ENCODE measurements at places on chromosomes 4 and X. TPM values are rescaled to one million over a fixed set of nuclear protein-coding genes. Genes with fewer than 3 reads are reported as not detected.

- H3K27me3 ChIP-seq: no peaks in the 10 kb centered on the region
- no peak overlapping the region for H3K4me3 ChIP-seq
- DNase-seq: no peak
- no peaks in the 10 kb centered on the region for H3K36me3 ChIP-seq
- no peaks in the 10 kb centered on the region for H3K4me1 ChIP-seq
These were observed 1662.8 kb upstream of the ADGRL3 start for GRCh38 chr4:59537246-59537886.

The ADRA2C gene
- total RNA-seq: 28.1 TPM

DNA sequence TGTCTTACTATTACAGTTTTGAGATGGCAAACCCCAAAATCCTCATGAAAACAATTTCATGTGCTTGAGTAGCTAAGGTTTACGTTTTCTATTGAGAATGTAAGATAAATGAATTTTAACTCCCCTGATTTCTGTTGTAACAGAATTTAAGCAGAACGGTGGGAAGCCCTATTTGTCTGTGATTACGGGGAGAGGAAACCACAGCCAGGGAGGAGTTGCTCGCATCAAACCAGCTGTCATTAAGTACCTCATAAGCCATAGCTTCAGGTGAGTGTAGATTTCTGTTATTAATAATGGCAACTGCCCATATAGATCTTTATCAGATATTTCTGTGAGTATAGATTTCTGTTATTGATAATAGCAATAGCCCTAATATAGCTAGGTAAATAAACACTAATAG lies 44.2 kb upstream of the RHOH start:
- H3K4me1 ChIP-seq: no peaks in the 10 kb centered on the region
- DNase-seq: no peak
- no peak overlapping the region for H3K4me3 ChIP-seq
- H3K27me3 ChIP-seq: no peaks in the 10 kb centered on the region

The ANTXR2 gene
- 6.3 TPM for total RNA-seq

GRCh38 chr4:155426953-155427352 lies 50.2 kb upstream of the MAP9 start:
- no peaks in the 10 kb centered on the region for H3K27me3 ChIP-seq
- H3K27ac ChIP-seq: no peak overlapping the region
- peaks cover 2% of the 10 kb centered on the region for H3K4me1 ChIP-seq
- no peak overlapping the region for H3K4me3 ChIP-seq

The SLC2A9 gene
- 2.2 TPM for total RNA-seq

The PABPC5 gene
- not detected for total RNA-seq

- H3K4me1 ChIP-seq: no peaks in the 10 kb centered on the region
- H3K36me3 ChIP-seq: no peaks in the 10 kb centered on the region
- no peak for DNase-seq
These were observed 69.6 kb upstream of the RASGEF1B start for GRCh38 chr4:81541161-81541945.

The CXCL3 gene
- 1.9 TPM for total RNA-seq

GRCh38 chr4:41815473-41815872 lies 66.9 kb upstream of the PHOX2B start:
- no peaks in the 10 kb centered on the region for H3K36me3 ChIP-seq
- no peak for DNase-seq
- peaks cover 38% of the 10 kb centered on the region for H3K27me3 ChIP-seq
- H3K4me3 ChIP-seq: no peak overlapping the region
- H3K27ac ChIP-seq: no peak overlapping the region

DNA sequence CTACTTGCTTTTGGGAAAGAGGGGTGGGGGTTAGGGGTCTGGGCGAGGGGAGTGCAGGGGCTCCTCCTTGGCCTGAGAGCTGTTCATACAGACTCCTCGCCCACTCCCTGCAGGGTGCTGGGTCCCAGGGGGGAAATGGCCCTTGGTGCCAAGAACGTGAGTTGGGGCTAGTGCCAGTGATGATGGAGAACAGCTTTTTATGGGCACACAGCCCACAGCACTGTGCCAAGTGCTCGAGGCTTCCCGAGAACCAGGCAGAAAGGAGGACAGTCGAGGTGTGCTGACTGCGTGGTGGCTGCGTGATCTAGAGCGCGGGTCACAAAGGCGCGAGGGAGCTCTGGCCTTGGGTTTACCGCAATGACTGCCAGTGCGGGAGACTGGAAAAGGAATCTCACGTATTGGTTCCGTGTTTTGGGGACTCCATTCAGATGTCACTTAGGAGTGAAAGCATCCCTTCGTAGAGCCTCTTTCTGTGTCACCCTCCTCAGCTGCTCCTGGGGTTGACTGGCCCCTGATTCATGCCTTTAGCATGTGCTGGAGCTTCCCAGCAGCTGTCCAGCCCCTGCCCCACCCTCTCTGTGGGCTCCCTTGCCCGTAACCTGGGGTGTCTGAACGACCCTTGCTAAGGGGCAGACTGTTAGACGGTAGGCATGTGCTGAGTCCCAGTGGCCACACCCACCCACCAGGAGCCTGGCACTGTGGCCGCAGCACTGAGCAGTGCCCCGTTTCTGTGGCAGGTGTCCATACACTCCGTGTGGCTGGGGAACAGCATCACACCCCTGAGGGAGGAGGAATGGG lies 20.9 kb upstream of the MSANTD1 start:
- no peak overlapping the region for H3K27ac ChIP-seq
- no peaks in the 10 kb centered on the region for H3K4me1 ChIP-seq
- peaks cover 22% of the 10 kb centered on the region for H3K36me3 ChIP-seq
- DNase-seq: no peak
- H3K27me3 ChIP-seq: no peaks in the 10 kb centered on the region

The GLRB gene
- total RNA-seq: not detected

DNA sequence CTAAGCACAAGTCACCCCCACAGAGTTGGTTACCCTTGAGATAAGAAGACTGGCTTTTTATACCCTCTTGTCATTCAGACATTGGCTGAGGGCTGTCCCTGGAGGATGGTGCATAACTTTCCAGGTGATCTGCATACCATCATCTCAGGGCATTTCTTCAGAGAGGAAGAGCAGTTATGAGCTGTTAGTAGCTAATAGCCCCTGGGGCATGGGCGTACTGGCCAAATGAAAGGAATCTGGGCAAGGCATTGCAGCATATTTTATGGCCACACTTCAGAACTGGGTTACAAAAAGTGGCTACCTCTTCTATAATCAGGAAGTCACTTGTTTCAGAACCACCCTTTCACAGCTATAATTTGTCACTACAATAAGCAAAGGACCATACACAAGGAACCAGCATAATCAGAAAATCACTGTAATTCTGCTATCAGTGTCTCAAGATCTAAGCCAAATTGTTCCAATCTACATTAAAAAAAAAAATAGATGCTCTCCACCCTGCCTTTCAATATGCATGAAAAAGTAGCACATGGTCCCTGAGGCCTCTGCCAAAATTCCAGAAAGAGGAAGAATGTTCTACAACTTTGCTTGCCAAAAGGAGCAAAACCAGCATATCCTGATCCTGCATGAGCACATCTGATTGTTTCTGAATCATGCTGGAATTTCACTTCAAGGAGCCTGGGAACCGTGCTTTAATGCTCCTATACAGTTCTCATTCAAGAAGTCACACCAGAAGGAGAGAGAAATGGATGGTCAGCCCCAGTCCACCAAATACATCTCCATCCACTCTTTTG lies 92.0 kb downstream of the TMEM144 start:
- no peaks in the 10 kb centered on the region for H3K27me3 ChIP-seq
- DNase-seq: no peak
- H3K36me3 ChIP-seq: no peaks in the 10 kb centered on the region
- H3K4me1 ChIP-seq: no peaks in the 10 kb centered on the region
- H3K27ac ChIP-seq: no peak overlapping the region
- H3K4me3 ChIP-seq: no peak overlapping the region

- DNase-seq: no peak
- no peaks in the 10 kb centered on the region for H3K4me1 ChIP-seq
- no peak overlapping the region for H3K27ac ChIP-seq
- no peaks in the 10 kb centered on the region for H3K36me3 ChIP-seq
These were observed 65.5 kb downstream of the GLRA3 start for GRCh38 chr4:174763454-174764104.

GRCh38 chrX:13755254-13755653 lies 20.7 kb downstream of the OFD1 start:
- H3K36me3 ChIP-seq: no peaks in the 10 kb centered on the region
- H3K27me3 ChIP-seq: no peaks in the 10 kb centered on the region
- no peak overlapping the region for H3K27ac ChIP-seq
- DNase-seq: no peak

The NXF2B gene
- total RNA-seq: not detected

The ARMCX1 gene
- 0.15 TPM for total RNA-seq

The KIT gene
- total RNA-seq: not detected

DNA sequence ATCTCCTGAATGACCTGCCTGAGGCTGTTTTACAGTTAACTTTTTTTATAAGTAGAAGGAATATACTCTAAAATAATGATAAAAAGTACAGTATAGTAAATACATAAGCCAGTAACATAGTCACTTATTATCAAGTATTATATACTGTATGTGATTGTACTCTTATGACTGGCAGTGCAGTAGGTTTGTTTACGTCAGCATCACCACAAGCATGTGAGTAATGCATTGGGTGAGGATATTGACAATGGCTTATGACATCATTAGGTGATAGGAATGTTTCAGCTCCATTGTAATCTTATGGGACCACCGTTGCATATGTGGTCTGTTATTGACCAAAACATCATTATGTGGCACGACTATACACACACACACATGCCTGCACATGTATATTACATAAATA lies 20.5 kb downstream of the NUDT9 start:
- no peaks in the 10 kb centered on the region for H3K4me1 ChIP-seq
- no peak for DNase-seq
- no peaks in the 10 kb centered on the region for H3K27me3 ChIP-seq
- H3K27ac ChIP-seq: no peak overlapping the region
- H3K4me3 ChIP-seq: no peak overlapping the region
- H3K36me3 ChIP-seq: peaks cover 8% of the 10 kb centered on the region

- no peaks in the 10 kb centered on the region for H3K4me1 ChIP-seq
- DNase-seq: no peak
- no peak overlapping the region for H3K27ac ChIP-seq
- H3K36me3 ChIP-seq: no peaks in the 10 kb centered on the region
These were observed 295.2 kb upstream of the IGFBP7 start for GRCh38 chr4:57405359-57405758.

DNA sequence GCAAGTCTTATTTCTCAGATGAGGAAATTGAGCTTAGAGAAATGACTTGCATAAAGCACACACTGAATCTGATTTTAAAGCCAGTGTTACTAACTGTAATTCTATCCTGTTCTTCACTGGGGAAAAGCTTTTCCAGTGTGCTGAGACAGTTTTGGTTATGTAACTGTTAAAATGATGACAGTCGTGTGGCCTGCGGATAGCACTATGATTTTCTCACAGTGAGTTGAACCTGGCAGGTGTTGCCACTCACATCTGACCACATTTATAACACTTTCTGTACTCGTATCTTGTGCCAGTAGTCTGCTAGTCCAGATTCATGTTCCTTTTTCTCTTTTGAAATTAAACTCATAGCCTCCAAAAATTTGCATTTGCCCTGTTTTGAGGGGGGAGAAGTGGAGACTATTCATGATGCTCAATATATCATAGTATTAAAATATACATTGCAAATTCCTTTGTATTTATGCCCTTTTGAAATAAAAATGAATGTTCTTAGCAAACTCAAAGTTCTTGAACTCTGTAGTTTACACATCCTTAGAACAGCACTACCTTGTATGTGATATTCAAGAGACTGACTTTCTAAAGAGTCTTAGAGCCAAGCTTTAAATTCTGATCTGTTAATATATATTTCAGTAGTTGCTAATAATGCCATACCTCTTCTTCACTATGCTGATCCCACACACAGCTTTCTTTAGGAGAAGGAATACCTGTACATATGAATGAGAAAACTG lies 132.3 kb downstream of the PDLIM5 start:
- H3K36me3 ChIP-seq: peaks cover 20% of the 10 kb centered on the region
- H3K27me3 ChIP-seq: no peaks in the 10 kb centered on the region
- DNase-seq: no peak
- H3K4me3 ChIP-seq: no peak overlapping the region
- H3K4me1 ChIP-seq: no peaks in the 10 kb centered on the region

The DMRTC1B gene
- not detected for total RNA-seq

- DNase-seq: no peak
- H3K36me3 ChIP-seq: no peaks in the 10 kb centered on the region
- H3K27ac ChIP-seq: no peak overlapping the region
- H3K27me3 ChIP-seq: no peaks in the 10 kb centered on the region
- H3K4me1 ChIP-seq: peaks cover 29% of the 10 kb centered on the region
- no peak overlapping the region for H3K4me3 ChIP-seq
These were observed 9.3 kb upstream of the TBC1D19 start for GRCh38 chr4:26574563-26574962.

DNA sequence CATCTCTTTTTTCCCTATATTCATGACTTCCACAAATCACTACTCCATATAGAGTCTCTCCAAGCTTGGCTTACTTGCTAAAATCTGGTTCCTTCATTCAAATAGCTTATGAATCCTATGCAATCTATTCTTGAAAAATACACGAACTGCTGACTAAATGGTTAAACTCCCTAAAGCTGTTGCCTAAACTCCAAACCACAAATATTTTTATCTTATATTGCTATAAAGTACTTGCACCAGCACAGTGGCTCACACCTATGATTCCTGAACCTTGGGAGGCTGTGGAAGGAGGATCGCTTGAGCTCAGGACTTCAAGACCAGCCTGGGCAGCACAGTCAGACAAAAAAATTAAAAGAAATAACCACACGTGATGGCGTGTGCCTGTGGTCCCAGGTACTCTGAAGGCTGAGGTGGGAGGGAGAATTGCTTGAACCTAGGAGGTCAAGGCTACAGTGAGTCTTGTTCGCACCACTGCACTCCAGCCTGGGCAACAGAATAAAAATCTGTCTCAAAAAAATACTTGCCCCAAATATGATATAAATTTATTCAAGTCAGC lies 2.2 kb downstream of the FBXO8 start:
- no peaks in the 10 kb centered on the region for H3K36me3 ChIP-seq
- H3K4me1 ChIP-seq: no peaks in the 10 kb centered on the region
- H3K27ac ChIP-seq: no peak overlapping the region

The SSX2 gene
- total RNA-seq: not detected

GRCh38 chr4:152454398-152455011 lies 81.4 kb downstream of the FBXW7 start:
- H3K27me3 ChIP-seq: no peaks in the 10 kb centered on the region
- DNase-seq: no peak
- no peaks in the 10 kb centered on the region for H3K36me3 ChIP-seq
- no peak overlapping the region for H3K4me3 ChIP-seq
- H3K4me1 ChIP-seq: no peaks in the 10 kb centered on the region

DNA sequence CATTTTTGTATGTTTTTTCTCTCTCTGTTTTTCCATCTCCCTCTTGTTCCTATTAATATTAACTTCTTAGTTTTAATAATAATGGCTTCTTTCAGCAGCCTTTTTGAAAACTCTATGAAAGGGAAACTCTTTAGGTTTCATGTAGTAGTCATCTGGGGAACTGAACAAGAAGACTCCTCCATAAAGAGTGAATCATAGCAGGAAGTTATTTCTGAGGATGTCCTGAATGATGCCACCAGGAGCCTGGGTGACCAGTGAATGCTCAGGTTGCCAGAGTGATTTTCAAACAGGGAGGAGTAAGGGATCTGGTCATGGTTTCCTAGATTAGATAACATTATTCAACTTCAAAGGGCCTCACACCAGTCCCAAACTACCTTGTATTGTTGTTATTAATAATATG lies 212.8 kb upstream of the PDE5A start:
- DNase-seq: no peak
- H3K4me1 ChIP-seq: no peaks in the 10 kb centered on the region
- H3K27ac ChIP-seq: no peak overlapping the region
- no peaks in the 10 kb centered on the region for H3K27me3 ChIP-seq
- H3K36me3 ChIP-seq: no peaks in the 10 kb centered on the region

The ZFX gene
- total RNA-seq: 28.1 TPM

- no peaks in the 10 kb centered on the region for H3K27me3 ChIP-seq
- H3K4me3 ChIP-seq: peak overlapping the region; percentile 81
- H3K27ac ChIP-seq: peak overlapping the region; percentile 99
- no peaks in the 10 kb centered on the region for H3K36me3 ChIP-seq
These were observed 10.9 kb upstream of the CLTRN start for GRCh38 chrX:15675490-15675921.
